H9 (cell line): ENCODE measurements at places on chromosomes 1 and 21.
A peak's percentile ranks its signal among the peaks of the same experiment; 100 is the strongest.

DNA sequence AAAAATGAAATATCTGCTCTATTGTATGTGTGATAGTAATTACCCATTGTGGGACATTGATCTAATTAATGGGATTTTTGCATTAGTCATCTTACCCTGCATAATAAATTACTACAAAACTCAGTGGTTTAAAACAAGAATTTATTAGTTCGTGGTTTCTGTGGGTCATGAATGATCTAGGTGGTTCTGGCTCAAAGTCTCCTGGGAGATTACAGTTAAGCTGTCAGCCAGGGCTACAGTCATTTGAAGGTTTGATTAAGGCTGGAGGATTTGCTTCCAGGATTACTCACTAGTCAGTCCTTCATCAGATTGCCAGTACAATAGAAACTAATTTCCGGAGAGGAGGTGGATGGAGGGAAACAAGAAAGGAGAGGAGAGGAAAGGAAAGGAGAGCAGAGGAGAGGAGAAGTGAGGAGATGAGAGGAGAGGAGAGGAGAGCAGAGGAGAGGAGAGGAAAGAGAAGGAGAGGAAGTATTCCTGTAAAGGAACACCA, 60.4 kb upstream of the TNFSF4 start:
- DNase-seq: no peak

- DNase-seq: peak; percentile 36
Measured at GRCh38 chr1:23168079-23168444, 594 bp downstream of the LUZP1 start.

DNA sequence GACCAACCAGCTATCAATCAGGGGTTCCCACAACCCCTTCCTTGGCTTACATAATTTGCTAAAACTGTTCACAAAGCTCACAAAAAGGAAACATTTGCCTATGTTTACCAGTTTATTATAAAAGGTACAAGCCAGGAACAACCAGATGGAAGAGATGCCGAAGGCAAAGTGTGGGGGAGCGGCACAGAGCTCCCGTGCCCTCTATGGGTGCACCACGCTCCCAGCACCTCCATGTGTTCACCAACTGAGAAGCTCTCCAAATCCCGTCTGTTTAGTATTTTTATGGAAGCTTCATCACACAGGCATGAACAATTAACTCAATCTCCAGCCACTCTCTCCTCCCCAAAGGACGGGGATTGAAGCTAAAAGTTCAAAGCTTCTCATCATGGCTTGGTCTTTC, 32.9 kb downstream of the PSMG1 start:
- no peak for DNase-seq

DNA sequence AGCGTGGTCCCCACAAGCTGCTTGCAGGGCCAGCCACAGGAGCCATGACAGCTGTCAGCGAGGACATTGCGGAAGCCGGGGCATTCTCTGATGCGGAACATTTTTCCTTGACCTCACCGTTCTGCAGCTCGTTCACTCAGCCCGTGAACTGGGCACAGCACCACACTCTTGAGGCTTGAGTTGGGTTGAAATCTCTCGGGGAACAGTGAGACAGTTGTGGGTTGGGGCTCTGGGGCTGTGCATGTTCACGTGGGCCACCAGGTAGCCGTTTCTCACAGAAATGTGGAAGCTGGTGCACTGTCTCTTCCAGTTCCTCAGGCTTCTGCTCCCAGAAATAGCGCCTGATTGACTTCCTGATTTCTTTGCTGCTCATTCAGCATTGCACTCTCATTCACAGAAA, 69.8 kb downstream of the SPSB1 start:
- no peak for DNase-seq

- no peak for DNase-seq
Measured at GRCh38 chr1:92655197-92655801, 129.6 kb downstream of the EVI5 start.

DNA sequence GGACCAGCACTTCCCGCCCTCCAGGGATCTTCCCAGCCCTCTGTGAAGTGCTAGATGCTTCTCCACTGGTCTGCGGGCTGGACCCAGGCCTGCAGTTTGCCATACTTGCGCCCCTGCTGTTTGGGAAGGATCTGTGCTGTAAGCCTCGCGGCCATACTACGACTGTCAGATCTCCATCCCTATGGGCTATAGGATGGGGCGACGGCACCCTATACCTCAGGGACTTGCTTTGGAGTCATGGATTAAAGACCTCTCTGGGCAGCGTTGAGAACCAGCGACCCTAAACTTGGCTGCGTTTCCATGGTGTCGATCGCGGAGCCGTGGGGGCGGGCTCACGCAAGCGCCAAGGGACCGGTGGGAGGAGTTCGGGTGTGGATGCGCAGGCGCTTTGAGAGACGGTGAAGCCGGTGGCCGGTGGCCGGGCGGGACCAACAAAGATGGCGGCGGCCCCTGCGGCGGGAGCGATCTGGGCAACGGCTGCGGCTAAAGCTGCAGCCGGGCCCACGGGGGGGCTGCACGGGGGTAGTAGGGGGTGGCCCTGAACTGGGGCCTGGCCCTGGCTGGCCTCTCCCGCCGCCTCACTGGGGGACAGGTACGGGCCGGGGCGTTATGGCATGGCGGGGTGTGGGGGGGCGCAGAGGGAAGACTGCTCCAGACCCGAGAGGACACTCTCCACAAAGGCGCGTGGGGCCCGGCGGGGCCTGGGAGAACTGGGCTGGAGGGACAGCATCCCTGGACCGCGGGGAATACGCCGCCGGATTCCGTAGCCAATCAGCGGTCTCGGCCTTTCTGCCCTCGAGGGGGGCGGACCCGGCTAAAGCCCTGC, at the start of gene USP21:
Gene USP21, plus strand, starts transcription at position 414 of the 826 bp plus-strand sequence. CDS start 1,141 bp downstream, outside the sequence.
- peak; percentile 94 for DNase-seq

GRCh38 chr1:30290581-30290980, 432.8 kb downstream of the MATN1 start:
- no peak for DNase-seq

DNA sequence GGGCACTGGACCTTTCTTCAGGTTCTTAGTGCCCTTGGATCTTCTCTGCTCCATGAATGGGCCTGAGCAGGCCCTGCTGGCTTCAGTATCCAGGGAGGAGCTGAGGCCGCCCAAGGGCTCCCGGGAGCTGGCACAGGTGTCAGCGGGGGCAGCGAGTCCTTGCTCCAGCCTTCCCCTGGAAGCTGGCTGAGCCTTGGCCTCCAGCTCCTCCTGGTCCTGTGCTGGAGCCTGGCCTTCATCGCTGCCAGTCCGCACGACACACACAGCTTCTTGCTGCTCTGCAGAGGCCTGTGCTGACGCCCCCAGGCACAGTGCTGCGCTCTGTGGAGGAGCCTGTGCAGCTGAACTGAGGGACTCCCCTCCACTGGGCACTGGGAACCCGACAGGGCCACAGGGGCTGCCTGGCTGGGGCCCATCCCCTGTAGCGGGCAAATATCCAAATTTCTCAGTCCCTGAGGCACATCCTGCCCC, 1.7 kb downstream of the SPOCD1 start:
- DNase-seq: no peak

DNA sequence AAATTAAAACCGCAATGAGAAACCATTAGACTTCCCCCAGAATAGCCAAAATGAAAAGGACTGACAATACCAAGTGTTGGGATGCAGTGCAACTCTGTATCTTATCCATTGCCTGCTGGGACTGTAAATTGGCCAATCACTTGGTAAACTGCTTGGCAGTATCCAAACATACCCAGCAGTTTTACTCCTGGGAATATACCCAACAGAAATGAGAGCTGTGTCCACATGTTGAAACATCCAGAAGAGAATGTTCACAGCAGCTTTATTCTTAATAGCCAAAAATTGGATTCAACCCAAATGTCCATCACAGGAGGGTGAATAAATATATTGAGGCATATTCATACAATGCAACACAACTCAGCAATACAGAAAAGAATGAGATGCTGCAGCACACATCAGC, 13.7 kb upstream of the FAM20B start:
- DNase-seq: no peak

DNA sequence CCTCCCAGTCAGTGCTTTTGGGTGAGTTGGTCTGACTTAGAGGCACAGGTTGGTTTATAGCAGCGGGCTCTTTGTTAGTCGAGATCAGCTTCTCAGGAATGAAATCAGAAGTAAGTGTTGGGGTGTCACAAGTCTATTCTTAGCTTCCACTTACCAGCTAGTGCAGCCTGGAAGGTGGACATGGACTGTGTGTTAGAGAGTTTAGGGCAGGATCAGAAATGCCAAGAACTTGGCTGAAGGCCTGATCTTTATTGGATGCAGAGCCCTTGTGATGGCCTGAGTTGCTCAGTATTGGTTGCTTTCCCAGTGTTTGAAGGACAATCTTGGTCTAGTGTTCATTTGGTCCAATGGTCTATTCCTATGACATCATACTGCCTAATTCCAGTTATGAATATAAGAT, 377.0 kb upstream of the USP24 start:
- DNase-seq: no peak

DNA sequence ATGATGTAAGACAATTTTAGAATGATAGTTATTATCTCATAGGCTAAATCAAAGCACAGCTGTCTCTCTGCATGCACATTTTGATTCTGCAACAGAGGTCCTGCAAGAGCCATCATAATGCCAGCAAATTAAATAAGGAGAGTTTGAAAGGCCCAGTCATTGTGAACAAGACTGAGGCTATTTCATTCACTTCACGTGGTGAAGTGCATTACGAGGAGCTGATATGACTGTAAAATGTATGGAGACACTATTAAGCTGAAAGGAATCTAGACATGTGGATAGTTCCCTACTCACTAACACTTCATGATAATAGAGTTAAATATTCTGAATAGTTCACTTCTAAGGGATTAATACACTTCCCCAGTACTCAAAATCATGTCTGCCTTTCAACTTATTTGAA, 299.0 kb downstream of the SMYD3 start:
- no peak for DNase-seq

DNA sequence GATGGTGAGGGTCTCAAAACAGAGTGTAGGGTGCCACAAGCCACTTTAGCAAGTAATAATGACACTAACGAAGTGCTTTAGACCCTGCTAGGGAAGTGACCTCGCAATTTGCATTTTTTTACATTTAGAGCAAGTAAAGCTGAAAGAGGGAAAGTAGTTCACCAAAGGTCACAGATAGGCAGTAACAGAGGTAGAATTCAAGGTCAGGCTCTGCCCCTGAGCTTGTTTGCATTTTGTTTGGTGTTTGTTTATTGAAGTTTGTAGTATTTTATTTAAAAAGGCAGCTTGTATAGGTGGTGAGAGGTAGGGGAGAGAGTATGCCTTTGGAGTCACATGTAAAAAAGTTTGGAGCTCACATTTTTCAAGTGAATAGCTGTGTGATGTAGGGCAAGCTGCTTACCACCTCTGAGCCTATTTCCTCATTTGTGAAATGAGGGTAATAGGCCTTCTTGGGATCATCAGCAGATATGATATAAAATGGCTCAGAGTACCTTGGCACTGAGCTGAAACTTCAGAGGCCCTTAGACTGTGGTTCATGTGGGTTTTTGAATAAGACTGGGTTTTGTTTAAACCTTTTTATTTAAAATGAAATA, 142.5 kb downstream of the TRABD2B start:
- DNase-seq: no peak

- DNase-seq: no peak
Measured at GRCh38 chr1:117321680-117322609, 45.3 kb upstream of the MAN1A2 start.

GRCh38 chr1:153271711-153272110, 12.2 kb downstream of the LORICRIN start:
- no peak for DNase-seq

DNA sequence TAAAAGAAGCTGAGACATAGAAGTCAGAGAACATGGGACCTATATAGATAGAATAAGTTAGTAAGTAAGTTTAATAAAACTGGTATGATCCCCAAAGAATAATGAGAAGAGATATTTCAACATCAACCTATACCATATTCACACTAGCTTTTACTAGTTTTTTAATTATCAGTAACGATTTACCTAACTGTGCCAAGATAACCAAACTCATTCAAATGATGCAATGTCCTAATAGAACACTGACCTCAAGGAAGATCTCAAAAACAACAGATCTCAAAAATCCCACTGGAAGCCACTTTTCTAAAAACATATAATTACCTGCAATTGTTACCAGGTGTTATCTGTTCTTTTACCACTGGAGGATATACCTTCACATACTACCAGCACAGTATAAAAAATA, 38.7 kb downstream of the ANKRD13C start:
- no peak for DNase-seq

GRCh38 chr1:4127592-4128140, 227.6 kb upstream of the C1orf174 start:
- DNase-seq: no peak

DNA sequence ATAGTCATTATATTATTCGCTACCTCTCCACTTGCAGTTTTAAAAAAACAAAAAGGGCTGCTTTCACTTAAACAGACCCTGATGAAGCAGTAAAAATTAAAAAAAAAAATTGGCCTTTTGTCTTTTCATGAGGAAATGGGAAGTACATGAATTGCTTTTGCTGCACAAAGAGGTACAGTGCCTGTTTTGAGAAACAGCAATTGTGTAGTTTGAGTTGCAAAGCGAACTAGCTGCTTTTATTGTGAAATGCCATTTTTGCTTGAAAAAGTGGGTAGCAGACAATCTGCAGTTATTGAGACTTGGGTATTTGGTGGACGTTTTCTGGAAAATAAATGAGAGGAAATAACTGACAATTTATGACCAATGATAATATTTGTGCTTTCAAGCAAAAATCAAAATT, 7.0 kb downstream of the DIP2A start:
- DNase-seq: no peak

DNA sequence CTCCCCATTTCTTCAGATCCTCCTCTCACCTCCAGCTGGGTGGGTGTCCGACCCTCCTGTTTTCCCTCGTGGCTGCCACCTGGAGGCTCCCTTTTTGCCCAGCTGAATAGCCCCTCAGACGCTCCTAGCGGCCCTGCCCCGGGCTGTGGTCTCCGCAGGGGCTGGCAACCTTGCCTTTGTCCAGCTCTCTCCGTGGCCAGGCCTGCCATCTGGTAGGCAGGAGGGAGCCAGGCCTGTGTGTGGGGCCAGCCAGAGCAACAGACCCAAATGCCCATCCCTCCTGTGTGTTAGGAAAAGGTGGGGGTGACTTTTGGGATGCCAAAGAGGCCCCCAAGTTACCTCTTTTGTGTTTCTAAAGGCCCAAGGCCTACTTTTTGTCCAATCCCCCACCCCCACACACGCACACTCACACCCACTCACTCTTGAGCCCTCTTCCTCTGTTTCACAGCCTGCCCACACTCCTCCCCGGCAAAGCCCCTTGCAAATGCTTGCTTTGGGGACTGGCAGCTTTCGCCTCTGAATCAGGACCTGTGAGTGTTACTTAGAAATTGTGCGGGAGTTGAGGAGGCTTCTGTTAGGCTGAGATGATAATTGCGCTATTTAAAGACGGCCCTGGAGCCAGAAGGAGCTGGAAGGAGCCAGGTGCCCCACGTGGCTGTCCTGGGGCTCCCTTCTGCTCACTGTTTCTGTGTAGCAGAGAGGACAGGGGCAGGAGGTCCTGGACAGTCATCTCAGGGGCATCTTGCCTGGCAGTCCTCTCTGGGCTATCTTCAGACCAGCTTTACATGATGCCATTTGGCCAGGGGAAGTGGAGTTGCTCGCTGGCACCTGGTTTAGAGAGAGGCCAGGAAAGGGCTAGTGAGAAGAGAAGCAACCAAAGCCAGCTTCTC, 9.1 kb downstream of the PPFIA4 start:
- peak; percentile 33 for DNase-seq

- DNase-seq: no peak
Measured at GRCh38 chr21:32768530-32768929, 3.0 kb downstream of the PAXBP1 start.
